ENCODE measurements at places on chromosomes 5 and 9.

DNA sequence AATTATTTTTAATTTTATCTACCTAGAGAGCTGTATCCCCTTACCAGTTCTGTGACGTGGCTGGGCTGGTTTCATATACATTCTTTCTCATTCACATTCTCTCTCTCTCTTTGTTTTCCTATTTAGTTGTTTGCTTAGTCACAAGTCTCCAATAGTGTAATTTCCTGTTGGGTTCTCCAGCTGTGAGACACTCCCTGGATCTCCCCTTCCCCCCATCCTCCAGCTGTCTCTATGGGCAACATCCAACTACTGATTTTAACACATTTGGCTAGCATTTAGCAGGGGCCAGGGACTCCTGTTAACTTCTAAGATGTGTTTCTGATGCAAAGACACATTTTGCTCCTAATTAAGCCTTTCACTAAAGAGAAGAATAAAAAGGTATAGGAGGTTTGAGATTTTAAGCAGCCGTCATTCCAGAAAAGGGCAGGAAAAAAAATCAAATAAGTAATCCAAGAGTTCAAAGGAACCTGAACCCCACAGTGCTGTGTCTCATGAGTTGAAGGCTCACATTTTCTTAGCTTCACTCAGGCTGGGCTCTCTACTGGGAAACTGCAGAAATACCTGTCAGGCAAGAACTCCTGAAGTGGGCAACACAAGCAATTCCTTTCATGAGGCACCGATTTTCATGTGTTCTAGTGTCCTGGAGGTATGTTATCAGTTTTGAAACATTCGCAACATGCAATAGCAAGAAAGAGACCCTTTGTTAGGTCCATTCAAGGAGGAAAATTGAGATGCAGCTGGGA lies 198.7 kb upstream of the C9orf72 start:
- DNase-seq: no peak

- DNase-seq: no peak
Measured at GRCh38 chr5:41817625-41818301, 52.5 kb downstream of the OXCT1 start.

GRCh38 chr5:174339130-174339529 lies 293.6 kb downstream of the NSG2 start:
- DNase-seq: no peak

DNA sequence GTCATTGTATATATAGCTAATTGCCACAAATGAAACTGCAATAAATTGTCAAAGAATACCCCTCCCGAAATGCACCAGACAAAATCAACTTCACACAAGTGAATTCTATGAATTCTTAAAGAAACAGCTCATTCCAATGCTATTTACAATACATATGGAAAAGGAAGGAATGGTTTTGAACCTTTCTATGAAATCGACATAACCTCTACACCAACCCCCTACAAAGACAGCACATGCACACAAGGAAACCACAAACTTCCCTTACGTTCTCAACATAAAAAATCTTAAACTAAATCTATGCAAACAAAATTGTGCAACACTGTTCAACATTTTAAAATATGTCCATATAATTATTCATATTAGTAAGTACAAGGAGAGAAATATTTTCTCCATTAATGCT lies 39.2 kb downstream of the MARCHF11 start:
- DNase-seq: no peak

DNA sequence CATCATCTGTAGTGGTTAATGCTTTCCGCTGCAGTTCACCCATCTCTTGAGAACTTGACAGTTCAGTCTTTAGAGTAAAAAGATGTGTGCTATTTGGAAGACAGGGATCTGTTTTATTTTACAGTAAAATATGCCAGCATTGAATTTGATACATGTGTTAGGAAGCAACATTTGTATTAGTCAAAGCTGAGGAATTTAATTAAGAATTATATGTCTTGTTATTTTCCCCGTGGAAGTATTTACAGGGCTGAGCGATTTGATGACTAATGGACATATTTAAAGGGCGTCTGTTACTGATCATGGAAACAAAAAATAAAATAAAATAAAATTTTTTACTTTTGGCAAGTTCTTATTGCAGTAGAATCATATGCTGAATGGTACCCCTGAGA lies 101.3 kb downstream of the PAM start:
- DNase-seq: no peak

GRCh38 chr5:151253605-151253950 lies 593 bp downstream of the GM2A start:
- no peak for DNase-seq

- DNase-seq: no peak
Measured at GRCh38 chr9:86097510-86098224, 1.7 kb downstream of the GOLM1 start.

- no peak for DNase-seq
Measured at GRCh38 chr9:114731701-114732100, 49.7 kb upstream of the TEX48 start.

- DNase-seq: no peak
Measured at GRCh38 chr5:137887831-137888230, 1.4 kb upstream of the PKD2L2 start.

DNA sequence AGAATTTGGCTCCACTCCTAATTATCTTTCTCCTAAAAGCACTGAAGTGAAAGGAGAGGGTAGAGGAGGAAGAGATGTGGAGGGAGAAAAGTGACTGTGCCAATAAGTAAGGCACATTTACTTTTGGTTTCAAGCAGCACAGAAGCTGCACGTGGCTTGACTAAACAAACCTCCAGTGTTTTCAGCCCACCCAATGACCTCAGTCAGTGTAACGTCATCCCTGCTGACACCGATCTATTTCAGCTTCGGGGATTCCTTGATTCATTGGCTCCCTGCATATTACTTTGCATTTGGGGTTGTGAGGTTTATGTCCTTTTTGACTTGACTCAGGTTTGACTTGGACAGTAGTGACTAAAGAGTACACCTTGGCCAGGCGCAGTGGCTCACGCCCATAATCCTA lies 35.6 kb upstream of the NIM1K start:
- DNase-seq: no peak

GRCh38 chr9:136578915-136579649 lies 33.2 kb upstream of the NOTCH1 start:
- DNase-seq: no peak

GRCh38 chr5:122030251-122030650 lies 47.8 kb downstream of the LOX start:
- DNase-seq: no peak

DNA sequence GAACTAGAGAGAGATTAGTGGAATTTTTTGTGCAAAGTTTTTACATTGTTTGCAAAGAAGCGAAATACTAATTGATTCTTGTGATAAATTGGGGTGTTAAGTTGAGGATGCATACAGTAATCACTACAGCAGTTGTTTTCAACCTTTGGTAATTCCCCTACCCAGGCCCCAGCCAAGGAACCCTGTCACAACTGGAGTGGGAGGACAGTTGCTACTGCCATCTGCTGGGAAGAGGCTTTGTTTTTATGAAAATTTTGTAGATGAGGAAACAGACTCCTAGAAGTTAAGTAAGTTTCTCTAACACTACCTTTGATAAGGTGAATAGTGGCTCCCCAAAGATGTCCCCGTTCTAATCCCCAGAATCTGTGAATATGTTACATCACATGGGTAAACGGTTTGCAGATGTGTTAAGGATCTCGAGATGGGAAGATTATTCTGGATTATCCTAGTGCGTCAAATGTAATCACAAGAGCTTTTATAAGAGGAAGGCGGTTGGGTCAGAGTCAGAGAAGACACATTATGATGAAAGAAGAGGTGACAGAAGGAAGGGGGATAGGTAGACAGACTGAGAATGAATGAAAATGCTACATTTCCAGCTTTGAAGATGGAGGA lies 34.0 kb upstream of the PPP1R2B start:
- no peak for DNase-seq

- peak; percentile 9 for DNase-seq
Measured at GRCh38 chr5:160269017-160269416, 39.7 kb downstream of the FABP6 start.

DNA sequence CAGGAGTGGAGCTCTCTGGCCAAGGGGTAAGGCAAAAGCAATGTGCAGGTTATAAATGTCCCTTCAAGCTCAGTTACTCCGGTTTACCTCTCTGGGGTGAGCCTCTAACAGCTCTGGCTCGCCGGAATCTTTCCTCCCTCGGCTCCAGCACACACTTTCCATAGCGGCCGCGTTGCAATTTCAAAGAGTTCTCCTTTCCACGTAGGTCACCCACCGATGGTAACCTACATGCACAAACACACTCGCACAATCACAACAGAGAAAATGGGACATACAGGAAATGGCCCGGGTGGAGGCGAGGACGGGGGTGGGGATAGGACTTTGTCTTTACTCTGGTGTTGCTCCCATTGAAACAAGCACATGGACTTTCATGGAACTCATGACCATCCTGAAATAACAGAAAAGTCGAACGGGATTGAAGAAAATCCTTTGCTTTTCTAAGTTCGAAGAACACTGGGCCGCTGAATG lies 1.2 kb downstream of the LHFPL2 start:
- DNase-seq: no peak

GRCh38 chr5:144712090-144712489 lies 541.4 kb downstream of the KCTD16 start:
- DNase-seq: no peak

GRCh38 chr9:136823136-136824046 lies 15.6 kb downstream of the RABL6 start:
- DNase-seq: no peak

- no peak for DNase-seq
Measured at GRCh38 chr5:5105531-5105930, 34.6 kb upstream of the ADAMTS16 start.

DNA sequence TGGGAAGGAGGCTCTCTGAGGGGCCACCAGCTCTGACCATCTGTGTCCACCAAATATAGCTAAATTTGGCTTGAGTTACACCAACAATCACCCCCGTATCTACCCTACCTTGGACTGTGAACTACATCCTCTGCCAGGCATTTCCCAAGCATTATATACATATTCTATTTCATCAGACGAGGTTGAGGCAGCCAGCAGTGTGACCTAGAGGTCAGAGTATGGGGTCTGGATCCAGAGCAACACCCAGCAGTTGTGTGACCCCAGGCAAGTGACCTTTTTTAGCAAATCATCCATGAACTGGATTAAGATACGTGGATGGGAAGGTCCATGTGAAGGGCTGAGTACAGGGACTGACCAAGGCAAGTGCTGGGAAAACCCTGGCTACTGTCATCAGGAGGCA lies 180.6 kb downstream of the HSPA4 start:
- DNase-seq: no peak

- no peak for DNase-seq
Measured at GRCh38 chr9:130260816-130261765, 4.5 kb upstream of the HMCN2 start.

DNA sequence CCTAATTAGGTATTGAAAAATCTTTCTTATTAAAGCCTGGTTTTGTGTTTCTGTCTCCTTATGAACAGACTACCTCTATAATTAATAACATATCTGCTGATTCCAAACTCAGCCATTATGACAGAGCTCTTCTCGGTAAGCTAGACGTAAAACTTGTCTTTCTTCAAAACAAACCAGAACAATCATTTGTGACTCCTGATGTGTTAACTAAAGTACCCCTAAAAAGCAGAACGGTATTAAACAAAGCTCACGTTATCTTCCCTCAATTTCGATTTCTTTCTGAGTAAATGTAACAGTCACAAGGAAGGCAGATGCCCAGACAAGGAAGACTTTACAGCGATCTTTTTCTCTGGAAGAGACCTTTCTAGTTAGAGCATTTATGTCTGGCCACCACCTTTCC lies 1.8 kb downstream of the SEMA5A start:
- DNase-seq: no peak

- DNase-seq: no peak
Measured at GRCh38 chr9:128540634-128541360, 11.6 kb upstream of the SPTAN1 start.

DNA sequence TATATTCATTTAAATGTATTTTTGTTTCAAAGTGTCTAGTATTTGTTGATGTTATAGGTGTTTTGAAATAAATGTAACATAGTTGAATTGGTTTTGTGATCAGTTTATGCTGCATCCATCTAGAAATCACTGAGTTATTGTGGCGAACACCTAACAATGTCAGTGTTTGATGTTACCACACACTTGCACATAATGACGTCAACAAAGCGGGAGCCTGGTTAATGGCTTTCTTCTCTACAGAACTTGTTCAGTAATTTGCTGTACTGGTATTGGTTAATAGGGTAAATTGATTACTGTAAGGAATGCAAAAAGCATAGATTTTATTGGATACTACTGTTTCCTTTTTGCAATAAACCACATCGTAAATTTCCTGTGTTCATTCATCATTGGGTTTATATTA lies 133.0 kb downstream of the ATG10 start:
- DNase-seq: no peak

DNA sequence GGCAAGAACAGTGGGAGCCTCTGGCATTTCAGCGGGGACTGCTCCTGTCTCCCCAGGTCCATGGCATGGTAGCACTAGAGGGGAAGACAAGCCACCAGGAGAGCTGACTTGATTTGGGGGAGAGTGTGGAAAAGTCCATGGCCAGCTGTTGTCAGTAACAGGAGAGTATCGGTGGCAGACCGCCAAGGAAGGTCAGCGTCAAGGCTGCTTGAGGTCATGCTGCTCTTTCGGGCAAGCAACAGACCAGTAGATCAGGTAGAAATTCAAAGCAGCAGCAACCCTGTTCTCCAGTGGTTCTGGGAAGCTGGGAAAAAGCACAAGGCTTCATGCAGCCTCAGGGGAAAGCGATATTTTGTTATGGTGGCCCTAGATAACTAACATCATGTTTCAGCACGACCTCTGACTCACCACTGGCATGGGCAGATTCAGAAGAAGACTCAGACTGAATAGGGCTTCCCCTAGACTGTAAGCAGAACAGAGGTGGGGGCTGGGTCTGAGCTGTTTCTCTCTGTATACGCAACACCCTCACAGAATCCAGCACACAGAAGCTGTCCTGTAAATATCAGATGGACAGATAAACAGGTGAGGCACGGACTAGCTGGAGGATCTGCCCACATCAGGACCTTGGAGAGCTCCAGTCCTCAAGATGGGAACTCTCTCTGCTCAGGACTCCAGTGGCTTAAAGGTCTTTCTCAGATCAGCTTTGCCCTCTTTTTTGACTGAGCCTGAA lies 35.2 kb upstream of the PLEKHG4B start:
- DNase-seq: no peak

DNA sequence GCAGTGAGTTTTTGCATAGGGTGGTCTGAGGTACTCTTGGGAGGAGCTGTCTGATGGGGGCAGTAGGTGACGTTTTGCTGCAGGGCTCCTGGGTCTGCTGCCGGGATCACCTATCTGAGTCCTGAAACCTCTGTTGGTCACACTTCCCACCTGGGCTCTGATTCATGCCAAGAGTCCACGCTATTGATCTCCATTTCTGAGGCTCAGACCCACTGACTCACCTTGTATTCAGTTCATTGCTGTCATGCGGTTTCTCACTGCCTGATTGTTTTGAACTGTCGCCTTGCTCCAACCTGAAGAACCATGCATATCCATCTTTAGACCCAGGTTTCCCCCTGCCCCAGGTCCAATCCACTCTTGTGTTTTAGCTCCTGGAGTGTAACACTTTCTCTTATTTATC lies 101.3 kb downstream of the NPR3 start:
- DNase-seq: no peak

GRCh38 chr5:179288101-179288808 lies 57.0 kb downstream of the ADAMTS2 start:
- no peak for DNase-seq

GRCh38 chr5:180439911-180440769 lies 54.0 kb upstream of the CNOT6 start:
- no peak for DNase-seq
